ENCODE measurements at places on chromosomes 5 and 9.

GRCh38 chr9:16046713-16047112, 493.9 kb downstream of the CCDC171 start:
- DNase-seq = no peak

DNA sequence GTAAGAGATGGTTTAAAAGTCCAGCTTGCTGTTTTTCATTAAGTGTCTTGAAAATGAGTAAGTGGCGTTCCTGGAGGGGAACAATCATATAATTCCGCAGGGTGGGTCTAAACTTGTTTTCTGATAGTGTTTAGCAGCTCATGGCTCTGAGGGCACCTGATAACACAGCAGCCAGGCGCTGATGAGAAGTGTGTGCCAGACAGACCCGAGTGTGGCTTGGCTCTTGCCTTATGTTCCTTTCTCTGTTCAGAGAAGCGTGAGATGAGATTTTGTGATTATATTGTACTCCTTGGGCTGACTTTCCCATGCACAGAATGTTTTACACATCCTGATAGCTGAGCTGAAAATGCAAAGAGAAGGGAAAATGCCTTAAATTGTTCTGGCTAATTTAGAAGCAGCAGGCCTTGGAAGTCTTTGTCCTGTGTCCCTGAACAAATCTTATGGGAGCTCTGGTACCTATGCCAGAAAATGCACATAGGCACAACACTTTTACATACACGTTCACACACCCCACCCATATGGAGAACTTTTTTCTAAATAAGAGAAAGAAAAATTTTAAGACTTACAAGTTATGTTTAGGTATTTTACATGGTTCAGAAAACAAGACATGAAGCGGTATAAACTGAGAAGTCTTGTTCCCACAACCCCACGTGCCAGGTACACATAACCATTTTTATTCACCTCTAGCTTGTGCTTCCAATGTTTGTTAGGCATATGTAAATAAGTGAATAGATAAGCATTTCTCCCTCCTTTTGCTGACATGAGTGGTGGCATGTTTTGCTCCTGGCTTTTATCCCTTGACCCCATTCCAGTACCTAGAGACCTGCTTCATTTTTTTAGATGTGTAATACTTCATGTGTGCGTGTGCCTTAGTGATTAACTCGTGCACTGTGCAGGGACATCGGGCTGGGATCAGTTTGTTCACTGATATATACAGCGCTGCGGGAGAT, 152.2 kb upstream of the OTULINL start:
- DNase-seq = no peak

GRCh38 chr9:1723522-1724015, 291.6 kb upstream of the SMARCA2 start:
- DNase-seq = no peak

DNA sequence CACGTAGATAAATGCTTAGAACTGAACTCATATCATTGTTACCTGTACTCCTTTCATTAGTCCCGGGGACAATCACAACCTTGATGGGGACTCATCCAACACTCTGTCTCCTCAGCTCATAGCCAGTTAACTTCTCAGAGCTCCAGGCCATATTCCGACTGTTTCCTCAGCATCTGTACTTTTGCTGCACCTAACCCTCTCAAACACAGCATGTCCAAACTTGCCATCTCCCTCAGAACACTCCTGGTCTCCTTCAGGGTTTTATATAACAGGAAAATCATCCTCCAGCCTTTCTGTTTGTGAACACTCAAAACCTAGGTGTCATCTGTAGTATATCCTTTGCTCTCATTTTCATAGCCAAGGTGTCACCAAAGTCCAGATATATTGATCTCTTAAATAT, 150.5 kb downstream of the CDH6 start:
- no peak for DNase-seq

- DNase-seq = no peak
Observed at GRCh38 chr9:137053944-137054931, at the start of gene ENTPD2. Gene ENTPD2 (minus strand): TSS chr9:137054061. CDS start chr9:137053997, 64 bp downstream.

DNA sequence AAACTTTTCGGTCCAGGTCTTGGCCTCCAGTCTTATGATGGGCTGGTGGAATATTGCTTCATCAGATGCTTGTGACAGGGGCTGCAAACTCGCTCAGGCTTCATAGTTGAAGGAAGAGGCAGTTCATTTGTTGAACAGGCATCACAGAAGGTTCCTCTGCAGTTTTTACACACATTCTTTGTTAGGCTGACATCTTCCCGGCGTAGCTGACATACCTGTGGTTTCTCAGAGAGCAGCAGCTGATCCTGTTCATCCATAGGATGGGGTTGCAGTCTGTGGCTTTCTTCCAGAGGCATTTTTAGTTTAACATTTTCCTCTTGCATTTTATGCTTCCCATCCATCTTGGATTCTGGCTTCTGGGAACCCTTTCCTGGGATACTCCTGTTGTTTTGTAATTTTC, 1255.2 kb downstream of the EFNA5 start:
- no peak for DNase-seq

DNA sequence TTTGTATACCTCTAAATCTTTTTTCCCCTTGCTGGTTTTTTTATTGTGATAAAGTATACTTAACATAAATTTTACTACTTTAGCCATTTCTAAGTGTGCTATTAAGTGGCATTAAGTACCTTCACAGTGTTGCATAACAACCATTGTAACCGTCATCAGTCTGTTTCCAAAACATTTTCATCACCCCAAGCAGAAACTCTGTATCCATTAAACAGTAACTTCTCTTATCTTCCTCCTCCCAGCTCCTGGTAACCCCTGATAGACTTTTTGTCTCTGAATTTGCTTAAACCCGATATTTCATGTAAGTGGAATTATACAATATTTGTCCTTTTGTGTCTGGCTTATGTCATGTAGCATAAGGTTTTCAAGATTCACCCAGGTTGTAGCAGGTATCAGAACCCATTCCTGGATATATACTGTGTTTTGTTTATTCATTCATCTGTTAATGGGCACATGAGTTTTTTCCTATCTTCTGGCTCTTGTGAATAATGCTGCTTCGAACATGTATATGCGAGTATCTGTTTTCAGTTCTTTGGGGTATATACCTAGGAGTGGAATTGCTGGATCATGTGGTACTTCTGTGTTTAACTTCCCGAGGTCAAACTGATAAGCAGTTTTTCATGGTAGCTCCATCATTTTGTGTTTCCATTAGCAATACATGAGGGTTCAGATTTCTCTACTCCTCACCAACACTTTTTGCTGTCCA, 66.4 kb downstream of the EHMT1 start:
- no peak for DNase-seq

DNA sequence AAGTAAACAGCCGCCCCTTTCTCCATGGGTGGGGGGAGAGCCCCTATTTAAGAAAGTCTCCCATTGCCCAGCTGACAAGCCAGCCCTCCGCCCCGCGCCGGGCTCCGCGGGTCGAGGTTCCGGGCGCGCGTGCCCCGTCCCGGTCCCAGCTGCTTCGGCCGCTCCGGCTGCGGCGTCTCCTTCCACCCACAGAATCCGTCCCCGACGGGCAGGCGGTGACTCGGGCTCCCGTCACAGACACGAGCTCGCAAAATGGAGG, 223 bp downstream of the NR3C1 start:
- DNase-seq = peak; percentile 82

- no peak for DNase-seq
Observed at GRCh38 chr5:135487839-135488514, 35.8 kb upstream of the TIFAB start.

- no peak for DNase-seq
Observed at GRCh38 chr9:35628389-35628991, 10.3 kb upstream of the CD72 start.

DNA sequence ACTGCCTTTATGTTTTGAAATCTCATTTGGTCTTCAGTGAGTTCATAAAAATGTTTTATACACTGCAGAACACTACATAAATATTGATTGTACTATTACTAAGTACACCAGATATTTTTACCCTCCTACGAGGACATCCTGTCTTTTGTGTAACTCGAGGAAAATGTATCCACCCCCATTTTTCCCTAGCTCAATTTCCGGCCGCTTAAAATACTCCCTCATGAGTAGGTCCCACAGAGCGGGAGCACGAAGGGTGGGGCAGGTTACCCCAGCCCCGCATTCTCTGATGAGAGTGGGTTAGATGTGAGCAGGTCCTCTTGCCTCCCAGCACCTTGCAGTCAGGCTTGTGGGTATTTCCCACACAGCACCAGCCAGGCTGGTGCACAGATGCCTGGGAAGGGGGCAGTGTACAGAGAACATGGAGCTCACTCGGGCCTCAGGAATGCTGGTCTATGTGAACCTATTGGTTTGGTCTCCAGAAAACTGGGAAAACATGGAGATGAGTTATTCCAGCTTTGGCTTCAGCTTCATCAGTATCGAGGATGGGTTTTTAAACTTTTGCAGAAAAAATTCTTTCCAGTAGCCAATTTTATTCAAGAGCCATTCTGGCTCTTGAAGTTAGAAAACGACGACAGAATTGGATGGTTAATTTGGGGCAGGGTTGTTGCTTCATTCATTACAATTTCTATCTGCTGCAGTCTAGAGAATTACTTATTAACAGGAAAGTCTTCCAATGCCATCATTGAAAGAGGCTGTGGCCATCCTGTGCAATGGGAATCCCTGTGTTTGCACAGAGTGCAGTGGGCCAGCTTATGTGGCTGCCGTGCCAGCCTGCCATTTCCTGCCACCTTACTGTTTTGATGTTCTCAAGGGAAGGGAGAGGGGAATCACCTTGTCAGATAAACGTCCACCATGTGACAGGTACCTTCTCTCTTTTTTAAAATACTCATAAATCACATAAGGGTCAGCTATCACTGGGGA, 73.2 kb downstream of the WDR41 start:
- DNase-seq = no peak

DNA sequence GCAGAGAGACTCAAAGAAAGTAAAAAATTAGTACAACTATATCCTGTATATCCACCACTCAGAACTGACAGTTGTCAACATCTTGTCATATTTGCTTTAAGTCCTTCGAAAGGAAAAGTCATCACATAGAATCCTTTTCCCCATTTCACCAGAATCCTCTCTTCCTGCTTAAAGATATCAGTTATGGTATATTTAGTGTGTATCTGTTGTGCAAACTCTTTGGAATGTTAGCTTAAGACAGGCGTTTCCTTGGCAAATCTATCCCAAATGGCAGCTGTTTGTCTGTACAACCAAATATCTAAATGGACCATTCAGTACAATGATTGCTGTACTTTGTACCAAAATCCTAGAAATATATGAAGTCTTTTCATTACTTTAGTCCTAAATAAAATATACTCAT, 98.5 kb downstream of the ITGA1 start:
- DNase-seq = no peak

GRCh38 chr5:73304381-73304780, 131.4 kb downstream of the TMEM174 start:
- DNase-seq = no peak

DNA sequence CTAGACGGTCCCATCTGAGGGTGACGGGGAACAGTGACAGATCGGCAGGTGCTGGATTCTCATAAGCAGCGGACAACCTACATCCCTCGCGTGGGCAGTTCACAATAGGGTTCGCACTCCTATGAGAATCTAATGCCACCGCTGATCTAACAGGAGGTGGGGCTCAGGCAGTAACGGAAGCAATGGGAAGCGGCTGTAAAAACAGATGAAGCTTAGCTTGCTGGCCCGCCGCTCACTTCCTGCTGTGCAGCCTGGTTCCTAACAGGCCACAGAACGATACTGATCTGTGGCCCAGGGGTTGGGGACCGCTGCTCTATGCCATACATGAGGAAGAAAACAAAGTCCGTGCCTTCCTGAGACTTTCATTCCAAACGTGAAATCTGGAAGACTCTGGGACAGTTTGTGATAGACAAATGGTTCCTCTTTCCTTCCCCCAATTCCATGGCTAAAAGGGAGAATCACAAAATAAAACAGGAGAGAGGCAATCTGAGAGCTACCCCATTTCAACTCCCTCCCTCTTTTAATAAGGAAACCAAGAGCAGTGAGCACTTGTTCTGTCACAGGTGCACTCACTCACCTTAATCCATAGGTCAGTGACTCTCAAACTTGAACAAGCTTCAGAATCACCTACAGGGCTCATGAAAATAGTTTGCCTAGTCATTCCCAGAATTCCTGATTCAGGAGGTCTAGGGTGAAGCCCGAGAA, 12.1 kb downstream of the PDCL start:
- no peak for DNase-seq

GRCh38 chr9:137267933-137268355, 9.6 kb upstream of the TOR4A start:
- no peak for DNase-seq

Data from NCI-H526 (cell line).